Right renal cortex interstitium (tissue), 3 donors: ENCODE measurements at places on chromosomes 3 and 15.

GRCh38 chr15:66779331-66780009 is 77.4 kb downstream of the SMAD6 start:
- DNase-seq, result no peak

- peak; percentile 74 for DNase-seq
These were observed 521.3 kb upstream of the SEMA6D start for GRCh38 chr15:47196048-47196447.

- DNase-seq, result no peak
These were observed 61.2 kb upstream of the TNFAIP8L3 start for GRCh38 chr15:51155891-51156290.

- no peak for DNase-seq
These were observed 63.2 kb downstream of the IQGAP1 start for GRCh38 chr15:90451053-90451850.
